ENCODE measurements at places on chromosomes 3 and 15.

GRCh38 chr3:193780810-193781478 lies 187.9 kb downstream of the OPA1 start:
- DNase-seq = peak; percentile 62

DNA sequence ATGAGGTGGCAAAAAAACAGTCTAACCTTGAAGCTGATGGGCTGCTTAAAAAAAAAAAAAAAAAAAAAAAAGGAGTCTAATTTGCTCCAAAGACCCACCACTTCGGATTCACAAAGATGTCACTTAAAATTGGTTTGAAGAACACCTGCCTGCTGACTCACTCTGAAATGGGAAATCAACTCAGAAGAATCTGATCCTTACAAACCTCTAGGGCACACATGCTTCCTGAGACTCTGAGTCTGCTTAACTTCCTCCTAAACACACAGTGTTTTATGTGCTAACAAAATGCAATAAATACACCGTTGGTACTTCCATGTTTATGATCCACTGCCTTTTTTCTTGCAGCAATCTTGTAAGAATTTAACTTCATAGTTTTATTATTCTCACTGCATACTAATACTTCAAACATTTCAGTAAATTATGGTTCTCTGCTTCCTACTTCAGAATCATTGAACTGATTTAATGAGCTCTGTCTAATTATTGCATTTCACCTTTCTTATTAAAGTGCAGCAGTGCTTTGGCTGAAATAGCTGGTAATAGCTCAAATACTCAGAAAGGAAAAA lies 73.0 kb upstream of the FRMD4B start:
- DNase-seq = no peak

- DNase-seq = no peak
These were observed 331.7 kb downstream of the RBMS3 start for GRCh38 chr3:29612536-29612935.

- no peak for DNase-seq
These were observed 87.8 kb upstream of the GALNT15 start for GRCh38 chr3:16086690-16087089.

DNA sequence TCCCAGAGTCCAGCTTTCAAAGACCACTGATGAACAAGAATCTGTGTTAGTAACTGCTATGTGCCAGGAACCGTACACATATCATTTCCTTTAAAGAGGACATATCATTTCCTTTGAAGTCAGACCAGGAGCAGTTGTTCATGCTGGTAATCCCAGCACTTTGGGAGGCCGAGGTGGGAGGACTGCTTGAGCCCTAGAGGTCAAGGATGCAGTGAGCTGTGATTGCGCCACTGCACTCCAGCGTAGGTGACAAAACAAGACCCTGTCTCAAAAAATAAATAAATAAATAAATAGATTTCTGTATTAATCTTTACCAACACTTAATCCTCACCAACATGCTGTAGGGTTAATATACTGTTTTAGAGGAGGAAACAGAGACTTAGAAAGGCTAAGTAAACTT lies 23.9 kb upstream of the CDV3 start:
- DNase-seq = no peak

DNA sequence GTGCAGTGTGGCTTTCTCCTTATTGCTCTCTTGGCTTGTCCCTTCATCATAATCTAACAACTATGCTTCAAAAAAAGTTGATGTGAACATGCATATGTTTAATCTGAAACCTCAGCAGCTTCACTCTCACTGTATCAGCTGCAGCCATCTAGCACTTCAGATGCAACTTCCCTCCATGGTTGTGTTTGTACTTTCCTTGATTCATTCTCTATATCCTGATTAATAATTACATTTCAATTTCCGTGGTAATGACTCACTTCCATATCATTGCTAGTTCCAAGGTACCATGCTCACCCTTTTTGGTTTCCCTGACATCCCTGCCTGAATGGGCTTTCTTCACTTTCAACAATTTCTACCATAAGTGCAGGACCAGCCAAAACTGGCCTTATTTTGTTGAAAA lies 51.2 kb downstream of the MDFIC2 start:
- no peak for DNase-seq

DNA sequence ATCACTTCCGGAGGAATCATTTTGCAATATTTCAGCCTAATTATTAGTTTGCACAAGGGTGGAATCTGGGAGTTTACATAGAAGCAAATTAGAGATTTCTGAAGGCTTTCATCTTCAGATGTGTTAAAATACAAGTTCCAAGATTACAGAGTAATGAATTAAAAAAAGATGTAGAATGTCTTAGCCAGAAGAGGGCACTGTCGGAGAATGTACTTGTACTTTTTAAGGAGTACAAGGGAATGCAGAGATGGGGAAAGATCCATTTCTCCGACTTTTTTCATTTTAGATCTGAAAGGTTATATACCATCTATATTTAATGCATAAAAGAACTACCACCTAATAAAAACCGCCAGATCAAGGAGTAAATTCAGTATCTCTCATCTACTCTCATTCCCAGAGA lies 43.1 kb upstream of the WDR5B start:
- no peak for DNase-seq

- no peak for DNase-seq
These were observed 119.1 kb downstream of the RASA2 start for GRCh38 chr3:141605883-141606282.

DNA sequence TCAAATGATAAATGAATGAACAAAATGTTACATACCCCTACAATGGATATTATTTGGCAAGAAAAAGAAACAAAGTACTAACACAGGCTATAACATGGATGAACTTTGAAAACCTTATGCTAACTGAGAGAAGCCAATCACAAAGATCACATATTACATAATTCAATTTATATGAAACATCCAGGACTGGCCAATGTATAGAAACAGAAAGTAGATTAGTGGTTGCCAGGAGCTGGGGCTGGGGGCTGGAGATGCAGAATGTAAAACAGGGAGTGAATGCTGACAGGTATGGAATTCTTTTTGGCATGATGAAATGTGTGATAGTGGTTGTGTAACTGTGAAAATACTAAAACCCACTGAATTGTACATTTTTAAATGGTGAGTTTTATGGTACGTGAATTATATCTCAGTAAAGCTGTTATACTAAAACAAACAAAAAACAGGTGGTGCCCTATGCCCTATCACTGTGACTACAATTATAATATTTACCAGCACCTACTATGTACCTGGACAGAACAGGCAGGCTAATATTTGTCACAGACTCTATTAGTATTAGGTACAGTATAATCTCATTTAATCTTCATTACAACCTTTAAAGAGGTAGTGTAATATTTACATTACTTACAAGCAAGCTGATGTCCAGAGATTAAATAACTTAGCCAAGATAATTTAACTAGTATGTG lies 90.0 kb downstream of the ETFA start:
- DNase-seq = no peak

DNA sequence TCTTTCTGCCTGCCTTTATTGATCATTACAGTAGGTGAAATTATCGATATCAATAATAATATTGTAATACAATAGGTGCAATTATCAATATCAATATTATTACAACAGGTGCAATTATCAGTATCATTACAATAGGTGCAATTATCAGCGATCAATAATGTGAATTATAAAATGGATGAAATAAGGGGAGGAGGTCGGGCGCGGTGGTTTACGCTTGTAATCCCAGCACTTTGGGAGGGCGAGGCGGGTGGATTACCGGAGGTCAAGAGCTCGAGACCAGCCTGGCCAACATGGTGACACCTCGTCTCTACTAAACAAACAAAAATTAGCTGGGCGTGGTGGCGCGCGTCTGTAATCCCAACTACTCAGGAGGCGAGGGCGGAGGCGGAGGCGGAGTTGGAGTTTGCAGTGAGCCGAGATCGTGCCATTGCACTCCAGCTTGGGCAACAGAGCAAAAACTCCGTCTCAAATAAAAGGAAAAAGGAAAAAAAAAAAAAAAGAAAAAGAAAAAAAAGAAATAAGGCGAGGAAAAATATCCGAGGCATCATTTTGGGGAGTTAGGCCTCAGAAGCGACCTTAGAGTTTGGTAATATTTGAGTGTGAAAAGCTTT lies 611 bp upstream of the BNIP2 start:
- peak; percentile 69 for DNase-seq

- DNase-seq = no peak
These were observed 7.8 kb upstream of the ZNF710 start for GRCh38 chr15:89993349-89993748.

GRCh38 chr3:159258934-159259333 lies 457.1 kb downstream of the MFSD1 start:
- DNase-seq = no peak

DNA sequence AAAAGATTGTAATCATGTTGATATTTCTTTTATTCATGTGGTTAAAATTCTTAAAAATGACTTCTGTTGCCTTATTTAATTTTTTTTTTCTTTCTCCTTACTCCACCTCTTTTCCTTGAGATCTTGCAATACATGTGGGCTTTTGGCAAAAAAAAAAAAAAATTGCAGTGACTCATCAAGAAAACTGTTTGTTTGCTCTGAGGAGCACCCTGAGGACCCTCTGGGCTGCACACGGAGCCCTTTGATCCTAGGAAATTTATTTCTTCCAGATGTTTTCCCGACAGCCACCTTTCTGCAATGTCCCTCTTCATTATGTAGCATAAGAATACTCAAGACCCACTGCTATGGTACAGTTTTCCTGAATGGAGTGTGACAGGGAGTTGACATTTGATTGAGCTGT lies 371.7 kb downstream of the ZBTB20 start:
- DNase-seq = no peak

- no peak for DNase-seq
These were observed 46.1 kb downstream of the FRMD4B start for GRCh38 chr3:69339760-69340159.

- DNase-seq = no peak
These were observed 34.4 kb upstream of the TLE3 start for GRCh38 chr15:70132139-70132538.

DNA sequence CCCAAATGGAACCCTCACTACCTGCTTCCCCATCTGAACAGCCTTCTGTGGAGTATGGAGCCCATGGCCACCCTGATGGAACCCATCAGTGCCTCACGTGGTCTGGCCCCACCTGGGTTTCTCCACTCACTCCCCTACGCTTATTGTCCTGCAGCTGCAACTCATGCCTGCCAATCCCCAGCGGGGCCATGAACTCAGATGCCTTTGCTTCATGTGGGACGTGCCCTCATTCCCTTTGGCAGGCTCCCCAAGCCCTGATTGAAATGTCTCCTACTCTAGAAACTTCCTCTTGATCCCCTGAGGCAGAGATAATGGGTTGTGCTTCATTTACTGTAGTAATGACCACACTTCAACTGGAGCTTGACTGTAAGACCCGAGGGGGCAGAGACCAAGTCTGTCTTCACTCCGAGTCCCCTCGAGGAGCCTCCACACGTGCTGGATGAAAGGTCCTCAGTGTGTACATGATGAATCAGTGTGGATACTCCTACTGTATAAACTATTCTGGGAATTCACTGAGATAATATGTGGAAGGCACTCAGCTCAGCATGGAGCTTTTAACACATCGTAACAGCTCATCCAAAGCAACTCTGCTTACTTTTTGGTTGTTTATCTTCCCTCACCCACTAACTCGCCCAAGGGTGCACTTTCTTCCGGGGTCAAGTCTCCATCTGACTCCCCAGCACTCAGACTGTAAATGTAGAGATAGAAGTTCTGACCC lies 232.8 kb upstream of the BHLHE40 start:
- DNase-seq = no peak

DNA sequence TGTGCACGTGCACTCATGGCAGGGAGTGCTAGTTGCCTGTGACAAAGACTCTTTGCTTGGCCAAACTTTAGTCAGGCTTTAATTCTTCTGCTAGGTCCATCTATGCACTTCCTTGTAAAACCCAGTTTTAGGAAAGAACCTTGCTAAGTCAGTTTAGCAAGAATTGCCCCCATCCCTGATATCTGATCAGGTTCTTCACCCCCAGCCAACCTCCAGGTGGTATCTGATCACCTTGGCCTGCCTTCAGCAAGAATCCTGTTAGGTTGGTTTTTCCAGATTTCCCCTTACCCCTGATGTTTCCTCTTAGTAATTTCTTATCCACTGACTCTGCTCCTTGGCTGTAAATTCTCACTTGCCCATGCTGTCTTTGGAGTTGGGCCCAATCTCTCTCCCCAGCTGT lies 8.4 kb downstream of the HSPBAP1 start:
- DNase-seq = no peak

DNA sequence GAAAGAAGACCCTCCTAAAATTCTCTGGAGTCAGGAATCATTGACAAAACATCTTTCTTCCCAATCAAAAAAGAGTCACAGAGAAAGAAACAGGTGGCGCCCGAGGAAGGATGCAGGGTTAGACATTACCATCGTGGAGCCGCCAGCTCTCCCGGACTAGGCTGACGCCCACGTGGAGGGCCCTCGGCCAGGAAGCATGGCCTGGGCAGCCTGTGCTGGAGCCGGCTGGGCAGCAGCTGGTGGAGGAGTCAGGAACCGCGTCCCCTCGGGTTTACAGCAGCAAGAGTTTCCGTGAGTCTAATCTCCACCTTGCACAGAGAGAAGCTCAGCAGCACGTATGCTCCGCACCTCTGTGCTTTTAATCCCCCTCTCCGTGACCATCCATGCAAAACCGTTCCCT lies 533.7 kb upstream of the ATP11B start:
- DNase-seq = no peak

- no peak for DNase-seq
These were observed 49.2 kb downstream of the RYK start for GRCh38 chr3:134201201-134202130.

- no peak for DNase-seq
These were observed 32.4 kb downstream of the C2CD4A start for GRCh38 chr15:62099094-62099601.

All from activated CD8-positive, alpha-beta memory T cell treated with anti-CD3 and anti-CD28 coated beads for 24 hours (primary cell).